ENCODE measurements at places on chromosomes 3 and 15.

DNA sequence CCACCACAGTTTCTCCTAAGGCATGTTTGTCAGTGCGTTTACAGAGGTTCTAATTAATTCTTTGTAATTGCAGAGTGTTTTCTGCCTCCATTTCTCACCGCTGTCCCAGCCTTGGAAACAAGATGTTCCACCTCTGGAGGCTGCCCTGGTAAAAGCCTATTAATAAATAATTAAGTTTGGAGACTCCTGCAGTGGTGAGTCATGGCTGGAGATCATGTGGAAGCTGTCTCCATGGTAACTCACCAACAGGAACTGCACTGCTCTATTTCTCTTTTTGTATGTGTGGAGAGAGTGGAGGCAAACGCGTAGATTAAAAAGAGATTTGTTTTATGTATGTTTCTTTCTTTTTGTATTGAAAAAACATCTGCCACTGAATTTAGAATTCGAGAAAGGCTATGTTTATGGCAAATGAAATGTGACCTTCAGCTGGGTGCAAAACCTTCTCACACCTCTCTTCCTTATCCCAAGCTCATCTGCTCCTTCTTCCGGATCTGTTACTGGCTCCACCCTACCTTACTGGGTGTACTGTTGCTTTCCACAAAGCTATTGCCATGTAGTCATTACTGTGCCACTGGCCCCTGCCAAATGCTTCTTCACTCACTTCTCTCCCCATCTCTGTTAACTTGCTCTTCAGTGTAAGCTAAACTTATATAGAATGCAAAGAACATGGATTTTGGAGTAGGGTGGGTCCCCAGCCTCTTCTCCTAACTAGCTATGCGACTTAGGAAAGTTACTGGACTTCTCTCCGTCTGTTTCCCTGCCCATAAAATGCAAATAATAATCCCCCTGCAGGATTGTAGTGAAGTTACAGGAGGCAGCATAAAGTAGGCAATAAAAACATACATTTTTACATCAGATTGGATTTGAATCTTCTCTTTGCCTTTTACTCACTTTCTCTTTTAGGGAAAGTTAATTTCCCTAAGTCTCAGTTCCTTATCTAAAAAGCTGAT, 778.5 kb downstream of the NTRK3 start:
- peak; percentile 3 for DNase-seq

GRCh38 chr3:37259291-37259690, 84.9 kb upstream of the LRRFIP2 start:
- DNase-seq: no peak

DNA sequence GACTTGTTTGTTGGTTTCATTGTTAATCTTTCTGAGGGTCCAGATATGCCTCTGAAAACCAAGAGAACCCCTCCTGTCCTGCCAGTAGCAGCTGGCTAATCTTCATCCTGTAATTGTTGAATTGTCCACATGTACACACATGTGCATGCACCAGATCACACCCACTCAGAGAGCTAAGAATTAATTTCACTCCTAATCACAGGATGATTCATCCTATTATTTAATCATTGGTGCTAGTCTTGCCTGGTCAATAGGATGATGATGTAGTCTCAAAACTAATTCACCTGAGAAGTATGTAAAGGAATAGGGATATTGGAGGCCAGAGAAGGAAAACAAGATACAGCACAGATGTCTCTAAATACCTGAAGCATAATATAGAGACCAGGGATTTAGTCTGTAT, 7.8 kb upstream of the AHSG start:
- DNase-seq: no peak

- DNase-seq: no peak
Measured at GRCh38 chr3:126656371-126657134, 1.6 kb upstream of the TXNRD3 start.

GRCh38 chr3:31262201-31262600, 270.5 kb upstream of the STT3B start:
- DNase-seq: no peak

- DNase-seq: no peak
Measured at GRCh38 chr3:157938154-157938779, 168.0 kb downstream of the SHOX2 start.

GRCh38 chr3:65935724-65936123, 103.0 kb downstream of the MAGI1 start:
- no peak for DNase-seq

DNA sequence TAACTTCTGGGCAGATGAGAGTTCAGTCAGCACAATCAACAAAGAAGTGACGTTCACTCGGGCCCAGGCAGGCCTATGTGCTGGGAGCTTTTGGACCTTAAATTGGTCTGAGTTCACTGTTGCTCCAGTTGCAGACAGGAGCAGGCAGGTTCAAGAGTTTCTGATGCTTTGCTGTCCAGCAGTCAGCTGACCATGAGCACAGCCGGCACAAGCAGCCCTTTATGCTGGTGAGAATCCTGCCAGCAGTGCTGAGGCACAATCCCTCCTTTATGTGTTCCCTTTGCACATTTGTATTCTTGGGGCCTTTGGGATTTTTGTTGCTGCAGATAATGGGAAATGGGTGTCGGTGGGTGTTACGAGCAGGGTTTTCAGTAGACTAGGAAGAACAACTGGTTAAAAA, 81.2 kb upstream of the GOLGA8J start:
- no peak for DNase-seq

DNA sequence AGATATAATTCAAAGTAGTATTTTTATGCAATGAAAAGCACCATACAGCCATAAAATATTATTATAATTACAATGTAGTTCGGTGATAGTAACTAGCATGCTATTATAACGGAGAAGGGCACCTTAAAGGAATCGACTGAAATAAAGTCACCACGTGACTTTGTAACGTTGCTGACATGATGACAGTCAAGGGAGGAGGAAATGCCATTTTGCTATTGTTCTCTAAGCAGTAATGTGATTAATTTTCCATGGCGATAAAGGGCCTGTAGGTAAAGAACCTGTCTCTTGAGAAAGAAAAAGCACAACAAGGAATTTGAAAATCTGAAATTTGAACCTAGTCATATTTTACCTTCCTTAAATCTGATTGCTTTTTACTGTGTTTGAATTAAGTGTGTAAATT, 526.2 kb downstream of the ROBO2 start:
- no peak for DNase-seq

DNA sequence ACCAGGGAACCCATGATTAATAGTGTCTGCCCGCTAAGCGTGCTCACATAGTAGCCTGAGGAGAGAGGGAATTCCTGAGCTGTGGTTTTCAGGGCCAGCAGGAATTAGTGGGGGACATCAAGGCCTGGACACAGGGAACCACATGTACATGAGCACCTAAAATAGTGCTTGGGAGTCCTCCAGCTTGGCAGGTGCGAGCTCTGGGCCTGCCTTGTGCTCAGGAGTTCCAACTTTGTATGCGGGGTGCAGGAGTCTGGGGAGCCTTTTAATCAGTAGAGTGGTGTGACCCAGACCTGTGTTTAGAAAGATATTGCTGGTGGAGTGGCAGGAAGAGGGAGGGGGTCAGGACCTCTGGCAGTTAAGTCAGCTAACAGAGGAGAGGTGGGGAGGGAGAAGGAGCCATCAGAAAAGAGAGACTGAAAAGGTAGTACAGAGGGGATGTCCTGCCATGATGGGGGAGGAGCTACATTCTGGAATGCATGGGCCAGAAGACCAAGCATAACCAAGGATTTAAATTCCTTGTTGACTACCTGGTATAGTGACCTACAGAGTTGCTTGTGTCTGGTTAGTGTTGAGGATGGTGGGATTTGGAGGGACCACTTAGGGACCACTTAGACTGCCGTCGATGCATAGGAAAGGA, 1.9 kb downstream of the DAG1 start:
- no peak for DNase-seq

DNA sequence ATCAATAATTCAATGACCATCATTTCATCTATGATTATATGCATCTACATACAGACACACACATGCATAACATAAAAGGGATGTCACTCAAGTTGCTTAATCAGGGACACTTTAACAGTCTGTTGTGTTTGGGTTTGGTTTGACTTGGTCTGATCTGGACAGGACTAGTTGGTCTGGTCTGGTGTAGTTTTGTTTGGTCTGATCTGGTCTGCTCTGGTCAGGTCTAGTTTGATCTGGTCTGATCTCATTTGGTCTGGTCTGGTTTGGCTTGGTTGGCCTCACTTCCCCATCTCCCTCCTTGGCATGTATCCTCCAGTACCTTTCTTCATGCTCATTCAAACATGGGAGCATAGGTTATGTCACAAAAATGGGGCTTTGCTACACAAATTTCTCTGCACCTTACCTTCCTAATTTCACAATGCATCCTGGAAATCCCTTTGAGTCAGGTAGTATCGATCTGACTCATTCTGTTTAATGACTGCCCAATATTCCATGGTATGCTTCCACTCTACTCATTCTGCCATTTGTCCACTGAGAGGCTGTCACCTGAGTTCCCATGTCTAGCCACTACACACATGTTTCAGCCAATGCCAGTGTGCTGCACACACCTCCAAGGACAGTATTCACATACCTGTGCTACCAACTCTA, 73.0 kb upstream of the TPM1 start:
- DNase-seq: no peak

DNA sequence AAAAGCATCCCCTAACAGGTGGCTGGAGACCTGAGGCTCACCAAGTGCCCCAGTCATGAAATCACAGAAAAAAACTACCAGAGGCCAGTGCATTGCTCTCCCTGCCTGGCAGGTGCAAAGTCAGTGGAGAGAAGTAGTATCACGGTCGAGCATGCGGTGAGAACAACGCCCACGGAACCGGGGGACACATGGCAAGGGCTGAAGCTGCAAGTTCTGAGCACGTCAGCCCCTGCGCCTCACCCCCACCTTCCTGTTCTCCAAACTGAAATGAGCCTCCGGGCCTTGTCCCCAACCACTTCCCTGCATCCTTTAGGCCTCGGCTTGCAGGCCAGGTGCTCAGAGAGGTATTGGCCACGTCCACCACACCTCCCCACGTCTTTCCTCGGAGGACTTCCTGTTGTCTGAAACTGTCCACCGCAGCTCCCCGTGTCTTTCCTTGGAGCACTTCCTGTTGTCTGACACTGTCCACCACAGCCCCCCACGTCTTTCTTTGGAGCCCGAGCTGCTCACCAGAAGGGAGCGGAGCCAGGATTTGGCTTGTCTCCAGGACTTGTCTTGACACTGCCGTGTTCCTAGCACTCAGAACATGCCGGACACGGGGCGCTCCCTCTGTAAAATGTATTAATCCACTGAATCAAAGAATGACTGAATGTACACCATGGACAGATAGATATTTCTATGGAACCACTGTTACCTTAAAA, 43.9 kb downstream of the NSMCE3 start:
- no peak for DNase-seq

DNA sequence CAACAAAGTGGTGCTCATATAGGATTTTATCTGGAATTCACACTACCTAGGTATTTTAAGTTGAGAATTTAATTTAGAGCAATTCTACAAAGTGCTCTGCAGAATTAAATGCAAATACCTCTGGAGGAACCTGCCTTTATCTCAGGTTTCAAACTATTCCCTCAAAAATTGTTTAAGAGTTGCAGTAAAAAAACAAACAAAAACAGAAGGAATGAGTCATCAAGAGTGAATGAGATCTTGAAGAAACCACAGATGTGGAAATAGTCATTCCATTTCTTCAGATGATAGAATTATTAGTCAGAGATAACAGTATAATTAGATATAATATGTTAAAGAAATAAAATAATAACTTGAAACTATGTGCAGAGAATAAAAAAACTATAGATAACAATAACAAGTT, 80.8 kb upstream of the SCN5A start:
- no peak for DNase-seq

GRCh38 chr3:155362808-155363689, 69.6 kb upstream of the STRIT1 start:
- DNase-seq: peak; percentile 96

DNA sequence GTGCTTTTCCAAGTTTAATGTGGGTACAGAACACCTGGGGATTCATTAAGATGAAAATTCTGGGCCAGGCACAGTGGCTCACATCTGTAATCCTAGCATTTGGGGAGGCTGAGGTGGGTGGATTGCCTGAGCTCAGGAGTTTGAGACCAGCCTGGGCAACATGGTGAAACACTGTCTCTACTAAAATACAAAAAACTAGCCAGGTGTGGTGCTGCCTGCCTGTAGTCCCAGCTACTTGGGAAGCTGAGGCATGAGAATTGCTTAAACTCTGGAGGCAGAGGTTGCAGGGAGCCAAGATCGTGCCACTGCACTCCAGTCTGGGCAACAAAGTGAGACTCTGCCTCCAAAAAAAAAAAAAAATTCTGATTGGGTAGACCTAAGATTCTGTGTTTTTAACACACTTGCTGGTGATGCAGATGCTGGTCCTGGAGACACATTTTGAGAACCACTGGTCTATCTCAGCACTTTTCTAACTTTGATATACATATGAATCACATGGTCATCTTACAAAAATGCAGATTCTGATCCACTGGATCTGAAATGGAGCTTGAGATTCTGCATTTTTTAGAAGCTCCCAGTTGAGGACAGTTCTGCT, 223.8 kb upstream of the SATB1 start:
- DNase-seq: no peak

DNA sequence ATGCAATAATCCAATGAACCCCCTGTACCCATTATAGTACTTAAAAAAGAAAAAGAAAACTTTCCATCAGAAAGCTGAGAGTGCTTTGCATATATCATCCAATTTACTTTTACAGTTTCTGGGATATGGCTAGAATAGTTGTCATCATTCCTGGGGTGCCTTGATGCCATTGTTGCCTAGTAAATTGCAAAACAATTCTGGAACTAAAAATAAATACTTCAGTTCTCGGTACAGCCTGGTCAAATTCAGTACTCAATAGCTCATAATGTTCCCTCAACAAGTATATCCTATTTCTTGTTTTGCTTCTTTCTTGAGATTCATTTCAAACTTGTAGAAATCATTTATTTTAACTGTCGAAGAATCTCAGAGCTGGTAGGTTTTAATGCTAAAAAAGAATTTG, 334.7 kb upstream of the MDFIC2 start:
- DNase-seq: no peak

DNA sequence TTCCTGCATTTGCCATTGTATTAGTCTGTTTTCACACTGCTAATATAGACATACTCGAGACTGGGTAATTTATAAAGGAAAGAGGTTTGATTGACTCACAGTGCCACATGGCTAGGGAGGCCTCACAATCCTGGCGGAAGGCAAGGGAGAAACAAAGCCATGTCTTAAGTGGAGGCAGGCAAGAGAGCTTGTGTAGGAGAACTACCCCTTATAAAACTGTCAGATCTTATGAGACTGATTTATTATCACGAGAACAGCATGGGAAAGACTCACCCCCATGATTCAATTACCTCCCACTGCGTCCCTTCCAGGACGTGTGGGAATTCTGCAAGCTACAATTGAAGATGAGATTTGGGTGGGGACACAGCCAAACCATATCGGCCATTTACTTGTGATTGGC, 27.8 kb downstream of the YEATS2 start:
- DNase-seq: peak; percentile 77

GRCh38 chr3:157353652-157354051, 83.0 kb upstream of the PTX3 start:
- DNase-seq: no peak

DNA sequence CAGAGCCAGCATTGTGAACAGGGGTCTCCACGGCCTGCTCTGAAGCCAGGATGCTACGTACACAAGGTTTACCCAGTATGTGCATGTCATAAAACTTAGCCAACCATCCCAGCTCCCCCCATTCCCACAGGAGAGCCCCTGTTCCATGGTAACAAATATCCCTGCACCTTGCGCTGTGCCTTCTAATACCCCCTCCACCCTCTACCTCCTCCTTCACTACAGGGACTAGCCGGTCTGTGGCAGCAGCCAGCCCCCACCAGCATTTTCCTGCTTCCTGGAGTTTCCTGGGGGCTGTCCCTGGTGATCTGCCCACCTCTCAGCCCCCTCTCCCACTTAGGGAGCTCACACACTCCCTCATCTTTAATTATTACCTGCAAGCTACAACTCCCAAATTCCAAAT, 20.4 kb downstream of the ACSBG1 start:
- no peak for DNase-seq

- peak; percentile 26 for DNase-seq
Measured at GRCh38 chr3:23776352-23776891, 29.3 kb upstream of the UBE2E1 start.
